ENCODE measurements at places on chromosomes 7 and 10. TPM values are rescaled to one million over a fixed set of nuclear protein-coding genes. Genes with fewer than 3 reads are reported as not detected.

TMEM270 gene
- total RNA-seq = not detected

NEBL gene
- total RNA-seq = not detected

RELN gene
- not detected for total RNA-seq

C10orf53 gene
- total RNA-seq = not detected

COL17A1 gene
- not detected for total RNA-seq

LRRC4 gene
- not detected for total RNA-seq

OR2A12 gene
- not detected for total RNA-seq

TMEM178B gene
- total RNA-seq = 1.7 TPM

NOS3 gene
- total RNA-seq = 30.2 TPM

WNT8B gene
- total RNA-seq = 0.23 TPM

DPY19L1 gene
- 29.5 TPM for total RNA-seq

C10orf105 gene
- 0.33 TPM for total RNA-seq

ABCC2 gene
- total RNA-seq = 0.95 TPM

CYP3A7 gene
- not detected for total RNA-seq

ADAMTS14 gene
- total RNA-seq = not detected

GFRA1 gene
- not detected for total RNA-seq

CYP26C1 gene
- total RNA-seq = not detected

SAP25 gene
- 29.1 TPM for total RNA-seq

TMEM248 gene
- 88.3 TPM for total RNA-seq

NPC1L1 gene
- total RNA-seq = not detected

TUBAL3 gene
- not detected for total RNA-seq

CFAP70 gene
- total RNA-seq = 0.28 TPM

UNCX gene
- not detected for total RNA-seq

SPDYE8 gene
- not detected for total RNA-seq

PRPS1L1 gene
- total RNA-seq = not detected

VSIR gene
- total RNA-seq = 109 TPM

SNX13 gene
- 23.8 TPM for total RNA-seq

STEAP2 gene
- total RNA-seq = not detected

SPDYE2B gene
- not detected for total RNA-seq

C7orf33 gene
- not detected for total RNA-seq

CALML3 gene
- total RNA-seq = not detected

MUC12 gene
- total RNA-seq = not detected

GNAT3 gene
- not detected for total RNA-seq

GDF2 gene
- total RNA-seq = not detected

MEST gene
- 0.55 TPM for total RNA-seq

ZNF804B gene
- not detected for total RNA-seq

MEOX2 gene
- not detected for total RNA-seq

TMEM213 gene
- 0.73 TPM for total RNA-seq

PCDH15 gene
- total RNA-seq = not detected

CDNF gene
- 0.75 TPM for total RNA-seq

PTF1A gene
- not detected for total RNA-seq

FXYD4 gene
- not detected for total RNA-seq

COL13A1 gene
- total RNA-seq = not detected

TRIM74 gene
- 1.9 TPM for total RNA-seq

FOXI2 gene
- not detected for total RNA-seq

SYNPO2L gene
- total RNA-seq = not detected

SFTPD gene
- total RNA-seq = not detected

SMARCD3 gene
- 2.7 TPM for total RNA-seq

C10orf67 gene
- total RNA-seq = not detected

GALNT17 gene
- total RNA-seq = not detected

SLC29A4 gene
- total RNA-seq = 0.45 TPM

TRIP6 gene
- 30.1 TPM for total RNA-seq

WNT2 gene
- total RNA-seq = not detected

ELFN1 gene
- 0.08 TPM for total RNA-seq

SP8 gene
- not detected for total RNA-seq

PIK3AP1 gene
- total RNA-seq = 5.7 TPM

MNX1 gene
- 0.10 TPM for total RNA-seq
